ENCODE measurements at places on chromosomes 13 and 19. TPM values are rescaled to one million over a fixed set of nuclear protein-coding genes. Genes with fewer than 3 reads are reported as not detected.

DNA sequence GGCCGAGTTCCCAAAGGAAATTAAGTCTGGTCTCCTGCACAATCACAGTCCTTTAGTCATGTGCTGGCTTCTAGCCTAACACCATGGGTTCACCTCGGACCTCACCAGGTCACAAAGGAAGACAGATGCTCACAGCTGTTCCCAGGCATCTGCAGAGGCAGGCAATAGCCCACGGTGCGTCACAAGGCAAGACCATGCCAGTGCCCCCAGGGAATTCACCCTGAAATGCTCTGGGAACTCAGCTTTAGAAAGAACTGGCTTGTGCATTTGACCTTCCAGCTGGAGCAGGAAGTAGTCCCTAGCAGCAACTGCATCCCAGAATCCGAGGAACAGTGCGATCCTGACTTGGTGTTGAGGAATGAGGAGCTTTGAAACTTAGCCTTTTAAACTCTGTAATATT, 96.8 kb upstream of the WASF3 start:
- DNase-seq, result no peak

DNA sequence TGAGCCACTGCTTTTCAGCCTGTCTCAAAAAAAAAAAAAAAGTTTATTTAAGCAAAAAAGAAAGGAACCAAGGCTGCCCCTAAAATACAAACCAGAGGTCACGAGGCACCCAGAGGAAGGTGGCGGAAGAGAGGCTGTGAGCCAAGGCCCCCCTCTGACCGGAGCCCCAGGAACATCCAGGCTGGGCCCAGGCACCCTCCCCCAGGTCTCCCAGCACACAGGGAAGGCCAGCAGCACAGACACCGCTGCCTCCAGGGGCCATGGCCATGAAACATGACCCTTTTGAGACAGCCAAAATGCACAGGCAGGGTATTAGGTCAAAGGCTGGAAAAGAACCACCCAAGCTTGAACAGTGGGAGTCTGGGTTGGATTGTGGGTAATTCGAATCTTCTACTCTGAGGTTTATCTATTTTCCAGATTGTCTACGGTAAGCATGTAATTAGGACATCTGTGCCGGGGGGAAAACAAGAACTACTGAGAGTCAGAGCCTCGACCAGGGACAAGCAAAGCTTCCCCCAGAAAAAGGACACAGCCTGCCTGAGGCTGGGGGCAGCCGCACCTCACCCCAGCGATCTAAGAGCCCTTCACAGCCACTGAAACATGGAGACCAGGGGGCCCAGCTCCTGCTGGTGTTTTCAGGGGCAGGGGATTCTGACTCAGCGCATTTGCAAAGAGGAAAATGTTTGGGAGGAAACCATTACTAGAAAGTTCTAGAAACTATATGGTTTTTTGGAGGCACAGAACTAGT, 8.4 kb downstream of the PEX11G start:
- no peak for DNase-seq

CHST8 gene
- total RNA-seq, result not detected

DNA sequence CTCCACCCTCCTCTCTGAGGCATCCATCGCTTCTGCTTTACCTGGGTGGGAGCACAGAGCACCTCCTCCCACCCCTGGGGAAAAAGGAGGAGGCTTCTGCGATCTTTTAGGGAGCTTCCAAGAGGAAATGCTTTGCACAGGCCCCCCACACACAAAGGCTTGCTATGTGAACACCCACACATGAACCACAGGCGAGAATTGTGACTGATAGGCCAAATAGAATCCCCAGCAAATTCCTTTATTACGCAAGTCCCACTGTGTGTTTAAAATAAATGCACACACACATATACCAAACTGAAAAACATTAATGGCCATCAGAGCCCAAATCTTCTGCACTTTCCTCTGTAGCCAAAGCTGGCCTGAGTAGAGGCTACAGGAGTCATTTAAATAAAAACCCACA, 50.6 kb downstream of the HSPH1 start:
- no peak for DNase-seq

- no peak for DNase-seq
These were observed 3.3 kb upstream of the OPA3 start for GRCh38 chr19:45587873-45588272.

GRCh38 chr19:56748378-56748777, 76.8 kb upstream of the ZNF835 start:
- peak; percentile 28 for DNase-seq

DNA sequence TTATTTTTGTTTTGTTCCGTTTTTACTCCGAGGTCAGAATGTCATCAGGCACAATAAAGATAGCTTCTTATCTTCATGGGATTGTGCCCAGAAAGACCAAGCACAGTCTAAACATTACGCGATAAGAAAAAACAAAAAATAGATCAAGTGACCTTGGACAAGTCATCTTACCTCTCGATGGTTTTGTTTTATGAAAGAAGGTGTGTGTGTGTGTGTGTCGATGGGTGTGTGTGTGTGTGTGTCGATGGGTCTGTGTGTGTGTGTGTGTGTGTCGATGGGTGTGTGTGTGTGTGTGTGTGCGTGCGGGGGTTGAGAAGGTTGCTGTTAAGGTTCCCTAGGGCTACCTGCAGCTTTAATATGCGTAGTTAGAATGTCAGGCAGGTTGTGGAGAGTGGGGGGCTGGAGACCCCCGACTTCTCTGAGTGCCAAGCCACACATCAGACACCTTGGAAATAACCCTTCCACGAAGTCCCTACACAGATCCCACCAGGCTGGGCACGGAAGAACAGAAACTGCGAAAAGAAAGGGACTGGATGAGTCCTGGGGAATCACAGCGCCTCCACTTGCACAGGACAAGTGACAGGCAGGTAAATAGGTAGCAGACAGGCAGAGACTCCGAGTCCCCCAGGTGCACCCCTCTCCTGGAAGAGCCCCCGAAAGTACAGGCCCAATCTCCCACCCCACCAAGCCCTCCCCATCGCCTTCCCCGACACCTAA, 458 bp upstream of the ATP8A2 start:
- DNase-seq, result no peak

GRCh38 chr19:6048793-6049405, 61.4 kb downstream of the RFX2 start:
- peak; percentile 91 for DNase-seq

MEF2B gene
- 0.27 TPM for total RNA-seq

CGB3 gene
- total RNA-seq, result not detected

S1PR5 gene
- total RNA-seq, result 0.27 TPM

SOHLH2 gene
- total RNA-seq, result 0.54 TPM
